ENCODE measurements at places on chromosomes 11 and 22.

- DNase-seq, result no peak
These were observed 41.6 kb upstream of the LINC01488 start for GRCh38 chr11:69439651-69440464.

GRCh38 chr22:26658671-26659478 is 1.5 kb downstream of the MIAT start:
- DNase-seq, result peak; percentile 95

DNA sequence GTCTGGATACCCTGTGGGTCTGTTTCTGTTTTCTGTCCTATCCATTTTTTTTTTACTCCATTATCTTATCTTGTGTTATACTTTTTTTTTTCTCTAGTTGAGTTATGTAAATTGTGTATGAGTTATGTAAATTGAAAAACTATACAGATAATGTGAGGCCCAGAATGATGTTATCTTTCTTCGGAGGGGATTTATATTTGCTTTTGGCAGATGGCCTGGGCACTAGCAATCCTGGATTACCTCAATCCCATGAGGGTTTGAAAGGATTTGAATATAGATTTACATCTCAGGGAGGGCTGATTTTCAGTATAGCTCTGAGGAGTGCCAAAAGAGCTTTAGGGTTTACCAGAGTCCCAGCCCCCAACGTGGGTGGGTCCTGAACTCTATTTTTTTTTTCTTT is 71.0 kb downstream of the CSTPP1 start:
- no peak for DNase-seq

DNA sequence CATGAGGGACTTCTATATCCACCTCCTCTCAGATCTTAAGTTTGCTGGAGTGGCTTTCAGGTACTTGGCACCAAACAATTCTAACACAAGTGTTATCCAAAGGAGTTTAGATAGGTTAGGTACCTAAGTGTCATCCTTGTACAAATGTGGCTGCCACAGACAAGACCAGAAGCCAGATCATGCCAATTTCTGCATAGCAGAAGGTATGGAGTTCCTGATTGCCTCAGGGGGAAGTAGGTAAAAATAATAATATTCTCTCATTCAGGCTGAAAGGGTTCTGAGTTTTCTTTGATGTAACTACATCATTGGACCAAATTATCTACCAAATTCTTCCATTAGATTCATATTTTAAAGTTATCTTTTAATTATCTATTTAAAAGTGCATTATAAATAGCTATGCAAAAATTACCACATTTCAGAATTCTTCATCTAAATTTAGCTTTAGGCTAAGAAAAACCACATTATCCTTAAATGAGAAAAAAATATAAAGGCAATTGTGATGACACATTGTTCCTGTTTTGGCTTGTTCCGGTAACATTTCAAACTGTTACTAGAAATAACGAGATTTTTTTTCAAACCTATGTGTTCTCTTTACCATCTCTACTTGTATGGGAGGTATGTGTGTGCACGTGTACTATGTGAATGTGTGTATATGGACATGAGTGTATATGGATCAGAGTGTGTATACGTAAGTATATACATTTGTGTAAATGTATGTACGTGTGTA is 66.2 kb upstream of the POU2AF2 start:
- DNase-seq, result no peak

DNA sequence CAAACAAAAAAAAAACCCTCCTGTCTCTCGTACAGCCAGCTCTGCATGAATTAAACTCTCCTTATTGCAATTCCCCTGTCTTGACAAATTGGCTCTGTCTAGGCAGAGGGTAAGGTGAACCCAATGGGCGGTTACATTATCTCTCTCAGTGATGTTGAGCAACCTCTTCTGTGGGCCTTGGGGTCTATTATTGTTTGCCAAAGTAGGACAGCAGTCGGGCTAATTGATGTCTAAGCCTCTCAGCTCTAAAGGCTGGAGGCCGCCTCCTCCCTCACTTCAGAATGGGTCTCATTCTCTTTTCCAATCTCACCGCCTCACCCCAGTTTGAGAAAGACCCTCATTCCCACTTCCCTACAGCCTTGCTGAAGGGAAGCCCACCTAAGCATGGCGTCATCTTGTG is 1.3 kb upstream of the SLC25A45 start:
- DNase-seq, result peak; percentile 31

- DNase-seq, result peak; percentile 96
These were observed 49.0 kb downstream of the OR4D9 start for GRCh38 chr11:59560290-59560701.

GRCh38 chr11:106957030-106957482 is 61.2 kb downstream of the GUCY1A2 start:
- peak; percentile 83 for DNase-seq

DNA sequence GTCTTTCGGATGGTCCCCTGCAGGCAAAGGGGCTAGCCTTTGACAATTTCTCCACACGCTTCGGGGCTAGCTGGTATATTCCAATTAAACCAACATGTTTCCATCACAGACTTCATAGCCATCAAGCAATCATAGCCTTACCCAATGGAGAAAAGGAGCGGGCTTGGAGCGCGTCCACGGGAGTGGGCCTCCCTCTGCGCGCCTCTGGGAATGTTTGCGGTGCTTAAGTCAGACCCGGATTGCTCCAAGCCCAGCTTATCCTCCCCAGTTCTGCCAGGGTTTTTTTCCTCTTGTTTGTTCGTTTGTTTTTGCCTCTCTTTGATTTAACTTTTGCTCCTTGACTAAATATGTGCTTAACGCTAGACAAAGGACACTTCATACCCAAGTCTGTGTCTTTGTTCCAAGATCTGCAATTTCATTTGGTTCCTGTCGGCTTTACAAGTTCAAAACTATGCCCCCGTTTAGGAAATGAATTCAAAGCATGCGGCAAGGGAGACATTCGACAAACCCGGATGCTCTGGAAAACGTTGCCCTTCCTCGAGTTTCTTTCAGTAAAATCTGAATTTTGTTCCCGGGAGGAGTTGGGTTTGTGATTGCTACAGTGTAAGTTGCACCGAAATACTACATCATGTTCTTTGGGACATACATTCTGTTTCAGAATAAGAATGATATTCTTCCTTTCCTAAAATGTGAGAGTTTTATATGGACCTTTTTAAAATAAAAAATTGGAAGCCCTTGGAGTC is 1.0 kb upstream of the GLB1L2 start:
- DNase-seq, result peak; percentile 61

GRCh38 chr11:95917193-95918036 is 6.5 kb downstream of the MTMR2 start:
- no peak for DNase-seq

GRCh38 chr11:83554876-83555275 is 268.7 kb upstream of the CCDC90B start:
- DNase-seq, result no peak

- no peak for DNase-seq
These were observed 80.8 kb downstream of the GRK3 start for GRCh38 chr22:25645266-25645665.

DNA sequence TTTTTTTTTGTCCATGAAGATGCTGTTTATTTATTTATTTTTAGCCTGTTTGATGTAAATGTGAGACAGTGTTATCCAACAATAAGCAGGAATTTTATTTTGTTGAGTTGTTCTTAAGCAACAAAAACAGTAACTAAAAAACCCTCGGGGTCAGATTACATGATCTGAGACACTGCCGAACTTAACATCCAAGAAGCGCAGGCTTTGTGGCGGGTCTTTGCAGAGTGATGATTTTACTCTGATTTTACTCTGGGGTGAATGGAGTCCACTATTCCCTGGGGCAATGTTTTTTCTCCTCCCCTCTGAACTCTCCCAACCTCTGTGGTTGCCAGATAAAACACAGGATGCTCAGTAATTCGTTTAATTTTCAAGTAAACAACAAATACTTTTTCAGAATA is 450.1 kb upstream of the B3GAT1 start:
- no peak for DNase-seq

GRCh38 chr11:104772806-104773241 is 125.4 kb downstream of the CASP12 start:
- no peak for DNase-seq

- DNase-seq, result peak; percentile 81
These were observed 67.1 kb downstream of the PIWIL3 start for GRCh38 chr22:24707470-24707801.

- peak; percentile 48 for DNase-seq
These were observed 5.9 kb upstream of the RAC2 start for GRCh38 chr22:37249986-37250385.

GRCh38 chr11:73019449-73019848 is 122.7 kb downstream of the FCHSD2 start:
- DNase-seq, result no peak

DNA sequence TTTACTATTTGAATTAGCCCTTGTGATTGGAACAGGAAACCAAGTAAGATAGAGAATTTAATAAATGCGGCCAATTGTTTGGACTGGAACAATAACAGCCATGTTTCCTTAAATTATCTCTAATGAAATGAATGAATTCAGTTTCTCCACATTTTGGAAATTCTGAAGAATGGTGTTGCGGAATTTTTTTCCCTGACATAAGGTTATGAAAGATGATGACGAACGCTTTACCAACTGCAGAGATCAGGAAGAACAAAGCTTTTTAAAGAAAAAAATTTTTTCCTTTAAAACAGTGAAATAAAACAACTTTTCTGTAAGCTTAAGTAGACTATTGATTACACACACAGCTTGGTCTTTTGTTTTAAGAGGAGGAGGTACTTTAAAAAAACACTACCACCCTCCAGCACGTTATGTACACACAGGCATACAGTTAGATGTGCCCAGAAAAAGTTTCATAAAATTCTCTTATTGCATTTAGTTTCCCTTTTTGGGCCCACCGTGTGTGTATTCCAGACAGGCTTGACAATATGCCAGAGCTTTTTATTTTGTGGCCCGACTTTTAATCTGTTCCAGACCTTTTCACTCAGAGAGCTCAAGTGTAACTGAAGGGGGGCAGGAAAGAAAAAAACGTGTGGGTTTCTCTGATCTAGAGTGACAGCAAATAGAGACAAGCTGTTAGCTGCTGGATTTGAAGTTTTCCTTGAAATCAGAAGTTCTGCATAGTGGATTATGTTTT is 77.3 kb downstream of the YAP1 start:
- no peak for DNase-seq

DNA sequence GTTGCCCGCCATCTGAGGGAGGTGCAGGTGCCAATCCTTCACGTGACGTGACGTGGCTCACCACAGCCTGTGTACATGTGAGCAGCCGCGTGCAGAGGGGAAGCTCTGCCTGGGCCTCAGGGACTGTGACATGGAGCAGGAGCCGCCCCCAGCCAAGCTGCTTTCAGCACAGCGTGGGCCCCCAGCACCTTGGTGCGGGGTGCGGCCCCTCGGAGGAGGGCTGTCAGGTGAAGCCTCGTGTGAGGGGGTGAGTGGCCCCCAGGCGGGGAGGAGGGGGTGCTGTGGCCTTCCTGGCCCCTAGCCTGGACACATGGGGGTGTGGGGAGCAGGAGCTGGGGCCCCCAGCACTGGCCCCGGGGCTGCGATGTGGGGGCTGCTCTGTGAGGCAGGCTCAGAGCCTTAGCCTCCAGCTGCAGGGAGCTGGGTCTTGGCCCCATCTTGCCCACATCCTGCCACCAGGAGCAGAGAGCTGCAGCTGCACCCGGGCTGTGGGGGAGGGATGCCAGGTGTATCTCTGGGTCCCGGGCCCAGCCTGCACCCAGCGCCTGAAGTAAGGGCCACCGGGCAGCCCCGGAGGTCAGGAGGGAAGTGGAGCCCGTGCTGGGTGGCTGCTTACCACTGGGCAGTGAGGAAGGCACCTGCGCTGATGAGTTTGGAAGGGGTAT is at the start of gene ADORA2A:
ADORA2A (plus strand) TSS at position 100 of the 665 bp plus-strand sequence. CDS start 5,806 bp downstream, outside the sequence.
- no peak for DNase-seq

GRCh38 chr11:120007144-120007543 is 130.8 kb downstream of the TRIM29 start:
- no peak for DNase-seq

DNA sequence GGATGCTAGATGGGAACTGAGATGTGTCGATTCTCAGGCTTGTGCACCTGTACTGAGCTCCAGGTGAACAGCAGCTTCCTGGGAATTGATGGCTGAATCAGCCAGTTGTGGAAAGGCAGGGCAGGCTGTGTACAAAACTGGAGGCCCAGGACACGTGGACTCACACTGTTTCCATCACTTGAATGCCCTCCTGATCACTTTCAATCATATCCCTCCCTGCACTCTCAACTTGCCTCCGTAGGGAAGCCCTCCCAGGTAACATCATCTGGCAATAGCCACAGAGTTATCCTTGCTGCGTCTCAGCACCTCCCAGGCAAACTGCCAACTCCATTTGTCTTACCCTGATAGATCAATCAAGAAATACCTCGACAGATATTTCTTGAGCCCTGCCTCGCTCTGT is 10.1 kb downstream of the FAM83F start:
- DNase-seq, result no peak

DNA sequence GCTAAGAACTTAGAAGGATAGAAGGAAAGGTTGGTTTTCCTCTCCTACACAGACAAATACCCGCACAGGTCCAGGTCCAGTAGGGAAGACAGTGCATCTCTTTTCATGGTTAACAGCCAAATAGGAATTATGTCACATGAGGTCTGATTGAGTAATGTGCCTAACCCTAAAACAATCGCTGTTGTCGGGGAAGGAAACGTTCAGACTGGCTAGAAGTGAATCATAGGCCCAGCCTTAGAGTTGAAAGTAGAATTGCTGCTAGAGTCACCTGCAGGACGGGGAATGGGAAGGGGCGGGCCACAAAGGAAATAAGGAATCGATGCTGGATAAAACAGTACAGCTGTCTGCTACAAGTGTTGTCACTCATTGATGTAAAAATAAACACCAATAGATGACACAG is 12.4 kb upstream of the HTATIP2 start:
- no peak for DNase-seq

DNA sequence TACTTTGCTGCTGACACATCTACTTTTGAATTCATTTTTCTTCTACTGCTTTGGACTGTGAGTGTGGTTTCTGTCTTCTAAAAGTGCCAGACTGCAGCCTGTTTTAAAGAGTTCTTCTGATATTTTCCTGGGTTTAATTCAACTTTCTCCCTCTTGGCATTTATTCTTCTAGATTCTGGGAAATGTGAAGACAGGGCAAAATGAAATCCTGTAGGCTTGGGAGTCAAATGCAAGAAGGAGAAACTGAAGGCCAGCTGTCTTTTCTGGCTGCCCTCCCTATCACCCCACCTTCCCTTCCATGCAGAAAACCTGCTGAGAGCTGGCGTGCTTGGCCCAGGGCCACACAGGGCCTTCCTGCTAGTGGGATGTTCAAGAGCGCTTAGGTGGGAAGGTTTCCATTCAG is 7.6 kb downstream of the ZNF70 start:
- DNase-seq, result no peak

DNA sequence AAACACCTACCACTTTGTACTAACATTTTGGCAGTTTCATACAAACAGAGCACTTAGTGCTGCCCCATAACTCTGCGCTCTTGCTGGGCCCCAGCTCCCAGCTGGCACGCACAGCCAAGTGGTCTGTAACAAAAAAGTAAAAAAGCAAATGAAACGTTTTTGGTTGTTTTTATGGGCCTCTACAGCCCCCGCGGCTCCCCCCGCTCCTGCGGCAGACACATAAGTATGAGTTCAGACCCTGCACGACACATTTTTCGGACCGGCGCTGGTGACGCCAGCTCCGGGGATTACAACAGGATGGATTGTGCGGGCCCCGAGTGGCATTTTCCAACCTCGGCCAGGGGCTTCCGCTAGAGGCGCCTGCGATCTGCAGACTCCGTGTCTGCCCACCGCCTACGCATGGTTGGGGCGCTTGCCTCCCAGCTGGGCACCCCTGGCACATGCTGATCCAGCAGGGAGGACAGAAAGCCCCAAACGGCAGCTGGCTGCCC is 418.2 kb downstream of the SOX6 start:
- no peak for DNase-seq

GRCh38 chr11:61630089-61630488 is 49.2 kb upstream of the SYT7 start:
- no peak for DNase-seq

- DNase-seq, result peak; percentile 94
These were observed 17.4 kb upstream of the PRAME start for GRCh38 chr22:22576244-22576988.

GRCh38 chr11:115911613-115912346 is 407.6 kb upstream of the CADM1 start:
- DNase-seq, result no peak
